ENCODE measurements at places on chromosomes 3 and 15. TPM values are rescaled to one million over a fixed set of nuclear protein-coding genes. Genes with fewer than 3 reads are reported as not detected.

DNA sequence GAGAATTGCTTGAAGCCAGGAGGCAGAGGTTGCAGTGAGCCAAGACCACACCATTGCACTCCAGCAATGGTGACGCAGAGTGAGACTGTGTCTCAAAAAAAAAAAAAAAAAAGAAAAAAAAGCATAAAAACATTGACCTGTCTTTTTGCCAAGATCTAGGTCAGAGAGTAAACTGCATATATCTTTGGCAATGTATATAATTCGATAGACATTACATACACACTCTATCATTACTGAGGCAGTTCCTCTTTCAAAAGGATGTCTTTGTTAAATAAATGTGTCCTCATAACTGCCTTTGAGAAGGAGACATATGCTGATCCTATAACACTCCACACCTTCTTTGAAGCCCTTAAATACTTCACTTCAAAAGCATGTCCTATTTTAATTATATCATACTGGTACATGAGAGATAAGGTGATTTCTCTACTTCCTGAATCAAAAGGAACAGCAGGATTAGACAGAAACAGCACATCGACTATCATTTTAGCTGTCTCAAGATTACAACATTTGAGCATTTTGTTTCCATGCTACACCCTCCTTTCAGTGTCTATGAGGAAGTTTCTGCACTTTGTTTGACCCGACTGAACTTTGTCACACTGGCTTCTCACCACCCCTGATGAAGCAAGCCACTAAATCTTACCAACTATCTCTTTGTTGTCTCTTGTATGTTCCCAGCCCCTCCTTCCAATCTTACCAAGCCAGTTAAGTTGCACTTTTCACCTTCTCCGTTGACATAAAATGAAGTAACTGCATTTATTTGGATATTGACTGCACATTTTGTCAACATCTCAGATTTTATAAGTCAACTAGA is 335.8 kb downstream of the MECOM start:
- DNase-seq: no peak

Gene SUCNR1
- not detected for total RNA-seq

Gene THBS1
- total RNA-seq: 364 TPM

- no peak for DNase-seq
Observed at GRCh38 chr15:95799286-95800200, 531.0 kb upstream of the NR2F2 start.

GRCh38 chr15:62343397-62343796 is 178.3 kb upstream of the C2CD4B start:
- DNase-seq: no peak

DNA sequence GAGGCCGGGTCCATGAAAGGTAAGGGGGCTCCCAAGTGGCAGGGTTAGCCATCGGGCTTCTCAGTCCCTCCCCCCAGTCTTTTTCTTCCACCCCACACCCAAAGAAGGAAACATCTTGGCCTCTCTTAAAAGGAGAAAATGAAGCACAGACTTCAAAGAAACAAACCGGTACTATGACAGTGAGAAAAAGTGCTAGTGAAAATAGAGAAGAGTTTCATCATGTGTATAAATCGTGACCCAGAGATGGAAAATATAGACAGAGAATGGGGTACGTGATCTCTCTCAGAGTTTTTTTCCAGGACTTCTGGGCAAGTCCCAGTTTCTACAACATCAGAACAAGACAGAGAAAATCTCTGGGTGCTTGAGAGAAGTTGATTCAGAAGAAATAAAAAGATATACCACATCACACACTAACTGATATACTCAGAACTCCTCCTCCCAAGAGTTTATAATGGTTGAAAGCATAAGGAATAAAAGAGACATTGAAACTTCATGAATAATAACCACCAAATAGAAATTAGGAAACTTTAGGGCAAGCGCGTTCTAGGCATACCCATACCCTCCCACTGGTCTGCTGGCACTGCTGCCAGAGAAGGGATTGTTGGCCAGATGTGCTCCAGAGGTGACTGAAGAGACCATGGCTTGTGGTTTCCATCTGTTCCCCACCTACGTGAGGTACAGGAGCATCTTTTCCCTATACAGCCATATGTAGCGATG is 318.9 kb upstream of the CHRM5 start:
- no peak for DNase-seq

Gene TIPIN
- total RNA-seq: 66.5 TPM

- peak; percentile 82 for DNase-seq
Observed at GRCh38 chr3:71504250-71505036, 79.1 kb downstream of the FOXP1 start.

GRCh38 chr15:68325726-68326125 is 48.2 kb downstream of the FEM1B start:
- no peak for DNase-seq

DNA sequence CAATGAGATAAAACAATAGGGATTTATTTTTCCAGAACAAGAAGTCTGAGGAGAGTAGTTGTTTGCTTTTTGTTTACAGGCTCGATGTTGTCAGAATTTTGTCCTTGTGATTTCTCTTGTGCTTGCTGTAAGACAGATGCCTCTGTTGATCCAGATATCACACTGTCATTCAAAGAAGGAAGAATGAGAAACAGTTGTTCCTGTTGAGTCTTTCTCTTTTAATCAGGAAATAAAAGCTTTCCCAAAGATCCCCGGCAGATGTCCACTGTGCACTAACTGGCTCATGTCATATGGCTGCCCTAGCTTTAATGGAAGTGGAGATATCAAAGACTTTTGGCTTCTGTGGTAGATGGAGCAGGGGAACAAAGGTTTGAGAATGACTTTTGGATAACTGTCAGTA is 6.8 kb downstream of the SERPINI1 start:
- no peak for DNase-seq

GRCh38 chr3:42276141-42277132 is 10.5 kb upstream of the CCK start:
- no peak for DNase-seq

Gene SLC9A9
- total RNA-seq: 0.20 TPM

DNA sequence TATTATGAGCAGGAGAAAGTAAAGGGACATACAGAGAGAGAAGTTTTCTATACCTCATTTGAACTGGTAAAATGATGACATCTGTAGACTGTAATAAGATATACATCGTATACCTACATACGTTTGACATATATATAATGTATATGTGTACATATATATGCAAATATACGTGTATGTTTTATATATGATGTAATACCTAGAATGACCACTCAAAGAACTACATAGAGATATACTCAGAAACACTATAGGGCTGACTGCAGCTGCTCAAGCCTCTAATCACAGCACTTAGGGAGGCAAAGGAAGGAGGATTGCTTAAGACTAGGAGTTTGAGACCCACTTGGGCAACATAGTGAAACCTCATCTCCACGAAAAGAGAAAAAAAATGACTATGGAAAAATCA is 48.5 kb upstream of the MCTP2 start:
- DNase-seq: no peak

Gene MCF2L2
- not detected for total RNA-seq

- no peak for DNase-seq
Observed at GRCh38 chr3:20658491-20658890, 472.5 kb upstream of the SGO1 start.

Gene UROC1
- not detected for total RNA-seq

DNA sequence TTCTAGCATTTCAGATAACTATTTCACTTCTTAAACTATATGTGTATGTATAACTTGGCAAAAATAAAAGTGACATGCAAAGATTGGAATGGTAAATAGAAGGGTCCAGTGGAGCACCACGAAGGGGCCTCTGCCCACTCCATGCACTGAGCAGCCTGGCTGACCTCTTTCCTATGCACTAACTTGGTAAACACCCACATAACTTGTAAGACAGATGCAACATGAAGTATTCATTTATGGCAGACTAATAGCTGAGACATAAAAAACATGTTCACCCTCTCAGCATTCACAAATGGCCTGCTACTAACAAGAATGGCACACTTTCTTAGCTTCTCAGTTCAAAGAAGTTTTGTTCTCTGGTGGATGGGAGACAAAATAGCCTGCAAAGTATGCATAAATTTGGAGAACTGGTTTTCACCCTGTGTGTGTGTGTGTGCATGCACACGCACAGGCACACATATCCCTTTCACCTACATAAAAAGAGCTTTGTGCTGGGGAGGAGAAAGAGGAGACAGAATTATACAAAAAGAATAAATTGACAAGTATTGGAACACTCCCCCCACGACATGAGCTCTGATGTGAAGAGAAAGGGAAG is 26.5 kb upstream of the RYK start:
- DNase-seq: no peak

GRCh38 chr15:62447742-62448141 is 282.7 kb upstream of the C2CD4B start:
- no peak for DNase-seq

- DNase-seq: no peak
Observed at GRCh38 chr15:100731267-100732152, 129.1 kb downstream of the ASB7 start.

GRCh38 chr3:31960793-31961431 is 20.1 kb downstream of the OSBPL10 start:
- DNase-seq: peak; percentile 42

DNA sequence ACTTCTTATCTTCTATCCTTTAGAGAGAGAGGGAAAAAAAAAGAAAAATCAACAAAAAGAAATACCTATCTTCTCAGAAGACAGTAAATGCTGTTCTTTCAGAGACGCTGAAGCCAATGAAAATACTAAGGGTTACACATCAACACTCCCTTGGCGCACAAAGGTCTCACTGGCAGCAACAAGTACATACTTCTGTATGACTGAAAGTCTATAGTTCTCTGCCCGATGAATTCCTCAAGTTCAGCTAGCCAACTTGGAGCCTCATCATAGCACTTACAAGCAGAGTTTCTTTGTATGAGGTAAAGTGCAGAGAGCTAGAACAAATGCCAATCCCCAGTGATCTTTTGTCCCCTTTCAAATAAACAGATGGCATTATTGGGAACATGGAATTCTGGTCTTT is 62.7 kb downstream of the CPNE4 start:
- DNase-seq: peak; percentile 78

GRCh38 chr3:11291808-11292207 is 19.6 kb downstream of the ATG7 start:
- DNase-seq: no peak

DNA sequence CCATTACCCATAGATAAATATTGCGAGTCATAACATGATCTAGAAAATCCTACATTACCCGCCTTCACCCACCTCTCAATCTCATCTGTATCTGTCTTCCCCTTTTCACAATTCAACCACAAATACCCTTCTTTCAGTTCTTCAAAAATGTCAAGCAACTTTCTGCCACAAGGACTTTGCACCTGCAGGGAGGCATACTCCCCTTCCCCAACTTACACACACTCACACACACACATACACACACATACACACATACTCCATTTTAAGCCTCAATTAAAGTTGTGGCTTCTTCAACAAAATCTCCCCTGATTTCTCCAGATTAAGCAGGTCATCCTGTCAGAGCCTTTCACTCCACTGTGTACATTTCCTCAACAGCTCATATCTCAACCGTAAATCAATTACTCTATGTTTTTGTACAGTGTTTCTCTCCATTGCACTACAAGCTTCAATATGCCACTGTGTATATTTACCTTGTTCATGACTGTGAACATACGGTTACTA is 33.1 kb upstream of the CCDC50 start:
- DNase-seq: no peak

DNA sequence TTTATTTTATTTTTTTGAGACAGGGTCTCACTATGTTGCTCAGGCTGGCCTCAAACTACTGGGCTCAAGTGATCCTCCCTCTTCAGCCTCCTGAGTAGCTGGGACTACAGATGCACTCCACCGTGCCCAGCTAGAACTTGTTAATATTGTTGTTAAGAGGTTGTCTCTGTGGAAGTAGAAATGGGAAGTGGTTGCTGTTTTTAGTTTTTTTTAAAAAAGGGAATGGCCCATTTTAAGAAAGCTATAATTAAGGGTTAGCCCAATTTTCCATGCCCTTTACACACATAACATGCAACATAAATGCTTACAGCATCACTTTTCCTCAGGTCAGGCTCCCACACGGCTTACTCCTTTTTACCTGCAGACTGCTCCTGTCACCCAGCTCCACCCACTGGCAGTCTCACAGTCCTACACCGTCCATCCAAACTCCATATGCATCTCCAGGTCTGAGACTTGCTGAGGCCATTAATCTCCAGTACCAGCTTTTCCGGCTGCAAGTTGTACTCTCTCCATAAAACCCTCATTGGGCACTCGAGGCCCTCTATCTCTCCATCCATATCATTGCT is 19.8 kb downstream of the MORC1 start:
- no peak for DNase-seq

Gene DLL4
- total RNA-seq: not detected

DNA sequence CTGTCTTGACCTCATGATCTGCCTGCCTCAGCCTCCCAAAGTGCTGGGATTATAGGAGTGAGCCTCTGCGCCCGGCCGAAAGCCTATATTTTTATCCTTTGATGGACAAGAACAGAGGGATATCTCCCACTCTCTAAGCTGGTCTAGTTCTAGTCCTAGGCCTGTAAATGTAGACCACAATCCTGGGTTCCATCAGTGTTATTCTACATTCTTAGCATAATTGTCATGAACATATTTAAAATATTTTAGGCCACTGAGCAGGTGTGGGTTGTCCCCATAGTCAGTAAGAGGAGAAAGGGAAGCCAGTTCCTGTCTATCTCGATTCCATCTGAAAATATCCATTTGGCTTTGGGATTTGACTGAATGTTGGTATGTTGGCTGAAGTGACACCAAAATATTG is 118.1 kb downstream of the EBLN2 start:
- DNase-seq: no peak

Gene C2CD4B
- not detected for total RNA-seq

Gene WWTR1
- total RNA-seq: 93.0 TPM

GRCh38 chr15:44715142-44715796 is 4.0 kb downstream of the B2M start:
- no peak for DNase-seq

DNA sequence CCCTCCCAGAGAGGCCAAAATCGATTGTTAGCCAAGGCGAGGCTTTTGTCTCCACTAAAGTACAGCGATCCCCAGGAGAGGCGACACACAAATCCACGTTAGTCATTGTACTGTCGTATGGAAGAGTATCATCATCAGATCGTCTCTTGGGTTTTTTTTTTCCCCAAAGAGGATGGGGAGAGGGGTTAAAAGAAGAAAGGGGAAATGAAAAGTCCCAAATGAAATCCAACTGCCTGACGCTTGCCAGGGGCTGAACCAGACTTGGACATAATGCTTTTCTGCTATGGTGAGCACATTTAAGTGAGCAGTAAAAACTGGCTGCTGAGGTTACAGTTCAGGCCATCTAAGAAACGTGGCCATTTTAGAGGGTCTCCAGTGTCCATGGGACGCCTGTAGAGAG is 37.9 kb upstream of the CTSH start:
- DNase-seq: no peak

DNA sequence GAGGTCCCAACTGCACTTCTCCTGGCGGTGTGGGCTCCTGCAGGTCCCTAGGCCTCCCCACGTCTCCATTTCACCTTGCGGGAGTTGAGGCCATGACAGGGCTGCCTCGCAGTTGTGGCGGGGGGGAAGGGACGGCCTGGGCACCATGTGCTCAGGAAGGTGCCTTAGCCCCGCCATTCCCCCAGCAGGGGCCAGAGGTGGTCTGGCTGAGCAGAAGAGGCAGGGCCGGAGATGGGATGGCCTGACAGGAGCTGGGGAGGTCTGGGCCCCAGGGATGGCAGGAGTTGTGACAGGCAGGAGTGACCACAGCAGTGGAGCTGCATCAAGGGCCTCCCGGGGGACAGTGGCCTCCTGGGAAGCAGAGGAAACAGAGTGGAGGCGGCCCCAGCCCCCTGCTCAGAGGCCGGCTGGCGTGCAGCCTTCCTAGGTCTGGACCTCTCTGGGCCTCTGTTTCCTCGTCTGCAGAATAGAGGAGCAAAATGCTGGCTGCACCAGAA is 18.7 kb upstream of the KLF15 start:
- no peak for DNase-seq

Gene NUDT16
- total RNA-seq: 18.2 TPM
